Suprapubic skin (tissue), 4 donors: ENCODE measurements at places on chromosomes 2 and 18. TPM values are rescaled to one million over a fixed set of nuclear protein-coding genes. Genes with fewer than 3 reads are reported as not detected.

DNA sequence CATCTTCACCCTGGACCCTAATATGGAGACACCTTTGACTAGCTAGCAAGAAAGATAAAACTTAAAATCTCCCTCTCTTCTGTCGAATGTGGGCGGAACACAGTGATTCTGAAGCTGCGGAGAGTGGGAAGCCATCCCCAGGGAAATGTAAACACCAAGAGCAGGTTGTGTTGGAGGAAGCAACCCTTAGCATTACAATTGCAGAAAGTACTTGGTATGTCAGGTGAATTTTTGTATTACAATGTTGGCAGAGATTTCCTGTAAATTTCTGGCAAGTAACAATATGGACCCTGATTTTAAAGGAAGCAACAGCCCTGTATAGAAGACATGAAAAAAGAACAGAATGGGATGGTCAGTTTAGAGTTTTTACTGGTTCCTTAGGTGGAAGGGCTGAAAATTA, 35.8 kb downstream of the TSN start:
- no peak overlapping the region for H3K4me3 ChIP-seq
- no peaks in the 10 kb centered on the region for H3K4me1 ChIP-seq
- H3K36me3 ChIP-seq, result no peaks in the 10 kb centered on the region

CDK5R2 gene
- total RNA-seq, result not detected

CFAP210 gene
- total RNA-seq, result not detected

DNA sequence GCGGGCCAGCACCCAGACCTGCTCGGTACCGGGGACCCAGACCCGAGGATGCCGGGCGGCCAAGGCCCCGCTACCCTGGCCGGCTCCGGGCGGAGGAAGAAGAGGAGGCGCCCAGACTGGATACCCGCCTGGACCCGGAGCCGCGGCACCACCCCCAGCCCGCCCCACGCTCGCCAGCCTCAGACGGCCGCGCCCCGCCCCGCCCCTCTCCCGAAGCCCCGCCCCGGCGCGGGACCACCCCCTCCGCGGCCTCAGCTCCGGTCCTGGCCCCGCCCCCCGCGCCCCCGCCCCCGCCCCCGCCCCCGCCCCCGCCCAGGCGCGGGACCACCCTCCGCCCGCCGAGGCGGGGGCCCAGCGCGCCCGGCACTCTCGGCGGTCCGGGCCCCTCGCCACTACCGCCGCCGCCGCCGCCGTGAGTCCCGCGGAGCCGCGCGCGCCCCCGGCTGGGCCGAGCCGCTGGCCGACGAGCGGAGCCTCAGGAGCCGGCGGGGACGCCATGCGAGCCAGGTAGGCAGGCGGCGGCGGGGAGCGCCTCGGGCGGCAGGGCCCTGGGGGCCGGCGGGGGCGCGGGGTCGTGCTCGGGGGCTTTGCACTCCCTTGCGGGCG, at the start of gene SH3BP4:
Gene SH3BP4, plus strand, starts transcription at position 354 of the 606 bp plus-strand sequence. CDS start 82,986 bp downstream, outside the sequence.
- peak; percentile 88 for DNase-seq
- no peaks in the 10 kb centered on the region for H3K27me3 ChIP-seq

SAG gene
- not detected for total RNA-seq

- no peaks in the 10 kb centered on the region for H3K27me3 ChIP-seq
- no peak overlapping the region for H3K4me3 ChIP-seq
- H3K27ac ChIP-seq, result no peak overlapping the region
- no peaks in the 10 kb centered on the region for H3K4me1 ChIP-seq
- no peak for DNase-seq
- H3K36me3 ChIP-seq, result no peaks in the 10 kb centered on the region
These were observed 103.5 kb downstream of the LBH start for GRCh38 chr2:30334762-30335363.

CAPN13 gene
- 0.48 TPM for total RNA-seq

- H3K4me1 ChIP-seq, result no peaks in the 10 kb centered on the region
- H3K27ac ChIP-seq, result no peak overlapping the region
- no peaks in the 10 kb centered on the region for H3K27me3 ChIP-seq
- no peak for DNase-seq
These were observed 91.5 kb upstream of the CDH7 start for GRCh38 chr18:65659312-65659711.

DNA sequence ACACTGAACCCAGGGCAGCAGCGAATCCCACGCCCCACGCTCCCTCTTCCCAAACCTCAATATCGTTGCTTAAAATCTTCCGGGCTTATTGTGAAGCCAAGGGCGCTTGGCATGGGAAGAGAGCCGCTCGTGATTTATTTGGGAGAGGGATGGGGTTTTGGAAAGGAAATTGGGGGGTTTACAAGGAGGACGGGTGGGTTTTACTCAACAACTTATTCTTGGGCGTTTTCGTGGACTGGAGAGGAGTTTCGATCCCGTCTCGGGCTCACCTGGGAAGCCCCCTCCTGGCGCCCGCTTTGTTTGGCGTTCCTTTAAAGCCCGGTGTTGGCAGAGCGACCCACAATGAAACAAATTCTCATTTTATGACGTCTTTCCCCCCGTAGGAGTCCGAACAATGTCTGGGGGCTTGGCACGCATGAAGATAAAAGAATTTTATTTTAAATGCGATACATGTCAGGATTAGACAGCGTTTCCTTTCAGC, 135.3 kb downstream of the INSIG2 start:
- peak overlapping the region; percentile 52 for H3K4me3 ChIP-seq
- peak overlapping the region; percentile 75 for H3K27ac ChIP-seq
- no peak for DNase-seq
- no peaks in the 10 kb centered on the region for H3K36me3 ChIP-seq
